ENCODE measurements at places on chromosomes 1 and 21.

DNA sequence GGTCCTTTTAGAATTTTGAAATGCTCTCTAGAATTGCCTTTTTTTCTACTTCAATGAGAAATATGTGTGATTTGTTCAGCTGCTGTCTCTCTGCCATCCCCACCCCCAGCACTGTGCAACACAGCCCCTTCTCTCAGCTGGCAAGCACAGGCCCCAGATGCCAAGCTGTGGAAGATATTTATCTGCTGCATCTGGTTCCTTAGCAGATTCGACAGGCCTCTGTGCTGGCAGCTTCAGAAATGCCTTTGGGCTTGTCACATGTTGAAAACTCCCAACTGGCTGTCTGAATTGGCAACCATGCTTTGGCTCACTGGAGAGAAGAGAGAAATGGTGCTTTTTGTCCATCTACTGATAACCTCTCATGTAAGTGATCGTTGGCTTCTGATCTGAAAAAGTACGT lies 206.7 kb upstream of the C1orf87 start:
- DNase-seq, result no peak

DNA sequence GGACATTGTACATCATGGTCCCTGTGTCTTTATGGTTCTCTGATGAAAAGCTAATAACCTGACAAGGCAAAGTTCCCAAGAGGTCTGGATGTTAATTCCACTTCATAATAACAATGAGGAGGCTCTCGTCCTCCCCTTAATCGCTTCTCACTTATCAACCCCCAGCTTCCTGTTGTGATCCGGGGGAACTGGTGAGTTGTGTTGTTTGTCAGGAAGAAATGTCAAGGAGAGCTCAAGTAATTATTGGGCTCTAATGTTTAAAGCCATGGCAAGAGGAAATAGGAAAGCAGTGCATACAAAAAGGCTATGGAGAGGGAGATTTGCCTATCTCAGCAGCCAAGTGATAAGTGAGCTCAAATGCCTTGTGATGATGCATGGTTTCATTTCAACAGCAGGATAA lies 42.8 kb upstream of the RASAL2 start:
- no peak for DNase-seq

GRCh38 chr1:154325583-154326545 lies 539 bp downstream of the ATP8B2 start:
- DNase-seq, result no peak

- no peak for DNase-seq
Observed at GRCh38 chr1:184035719-184036516, 1.6 kb downstream of the COLGALT2 start.

DNA sequence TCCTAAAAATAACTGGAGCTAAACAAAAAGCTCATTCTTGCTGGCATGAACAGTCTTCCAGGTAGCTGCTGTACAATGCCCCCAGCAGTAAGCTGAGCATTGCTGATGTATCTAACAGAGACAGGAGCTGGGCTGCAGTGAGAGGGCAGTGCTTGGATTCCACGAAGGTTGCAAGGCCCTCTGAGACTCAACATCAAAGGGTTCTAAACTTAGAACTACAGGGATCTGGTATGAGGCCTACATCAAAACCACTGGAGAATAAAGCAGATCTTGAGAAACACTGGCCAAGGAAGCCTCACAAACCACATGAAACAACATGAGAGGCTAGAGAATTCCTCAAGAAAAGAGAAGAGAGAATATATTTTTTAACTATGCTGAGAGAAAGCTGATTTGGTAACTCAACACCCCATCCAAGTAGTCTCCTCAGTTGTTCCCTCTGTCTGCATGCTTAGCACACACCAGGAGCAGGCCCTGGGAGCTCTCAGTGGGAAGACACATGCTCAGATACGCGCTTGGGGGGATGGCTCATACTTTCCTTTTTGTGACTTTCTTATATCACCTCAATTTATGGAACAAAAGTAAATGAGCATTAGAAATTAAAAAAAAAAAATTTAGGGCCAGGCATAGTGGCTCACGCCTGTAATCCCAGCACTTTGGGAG lies 27.7 kb downstream of the DSTYK start:
- DNase-seq, result no peak

DNA sequence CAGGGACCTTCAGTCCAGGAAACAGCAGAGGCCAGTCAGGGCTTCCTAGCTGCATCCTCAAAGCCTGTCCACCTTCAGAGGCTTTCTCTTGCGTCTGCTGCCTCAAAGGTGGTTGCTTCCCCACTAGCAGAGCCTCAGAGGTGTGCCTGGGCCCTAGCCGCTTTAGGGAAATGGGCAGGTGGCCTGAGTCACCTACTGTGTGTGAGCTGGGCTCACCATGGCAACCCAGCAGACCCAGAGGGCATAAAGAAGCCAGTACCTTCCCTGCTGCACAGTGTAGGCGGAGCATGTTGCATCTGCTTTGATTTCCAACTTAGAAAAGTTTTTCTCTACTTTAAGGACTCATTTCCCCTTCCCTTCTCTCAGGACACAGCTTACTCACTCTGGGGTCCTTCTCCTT lies 12.5 kb downstream of the SLC9A1 start:
- DNase-seq, result no peak
